Suppressor macrophage treated with lipopolysaccharide for 4 hours (primary cell): ENCODE measurements at places on chromosomes 1 and 21.
A peak's percentile ranks its signal among the peaks of the same experiment; 100 is the strongest.

DNA sequence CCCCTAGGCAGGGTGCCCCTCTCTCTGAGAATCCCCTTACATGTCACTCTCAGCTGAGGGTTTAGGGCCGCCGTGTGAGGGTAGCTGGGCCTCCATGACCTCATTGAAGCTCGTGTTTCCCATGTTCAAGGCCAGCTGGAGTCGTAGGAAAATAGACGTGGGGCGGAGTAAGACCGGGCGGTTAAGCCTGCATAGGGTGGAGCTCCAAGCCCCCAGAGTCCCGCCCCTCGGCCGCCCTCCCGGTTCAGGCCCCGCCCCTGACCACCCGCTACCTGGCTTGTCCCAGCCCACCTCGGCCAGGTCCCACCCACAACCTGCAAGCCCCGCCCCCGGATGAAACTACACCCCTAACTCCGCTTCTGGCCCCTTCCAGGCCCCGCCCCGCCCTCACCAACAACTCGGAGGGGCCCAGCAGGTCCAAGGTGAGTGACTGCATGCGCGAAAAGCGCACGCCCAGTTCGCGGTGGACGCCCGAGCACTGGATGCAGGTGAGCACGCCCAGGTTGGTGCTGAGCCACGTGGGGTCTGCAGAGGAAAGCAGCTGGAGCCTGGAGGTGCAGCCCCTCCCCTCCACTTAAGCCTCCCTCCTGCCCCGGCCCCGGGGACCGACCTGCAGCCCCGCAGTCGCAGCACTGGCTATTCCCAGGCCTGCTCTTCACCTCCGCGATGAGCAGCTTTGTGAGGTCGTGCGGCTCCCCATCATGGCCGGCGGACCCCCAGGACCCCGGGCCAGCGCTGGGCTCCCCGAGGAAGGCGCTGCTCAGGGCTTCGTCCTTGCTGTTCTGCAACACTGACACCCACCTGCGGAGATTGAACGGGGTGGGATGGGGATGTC lies 12.2 kb upstream of the TCEA3 start:
- DNase-seq, result no peak

DNA sequence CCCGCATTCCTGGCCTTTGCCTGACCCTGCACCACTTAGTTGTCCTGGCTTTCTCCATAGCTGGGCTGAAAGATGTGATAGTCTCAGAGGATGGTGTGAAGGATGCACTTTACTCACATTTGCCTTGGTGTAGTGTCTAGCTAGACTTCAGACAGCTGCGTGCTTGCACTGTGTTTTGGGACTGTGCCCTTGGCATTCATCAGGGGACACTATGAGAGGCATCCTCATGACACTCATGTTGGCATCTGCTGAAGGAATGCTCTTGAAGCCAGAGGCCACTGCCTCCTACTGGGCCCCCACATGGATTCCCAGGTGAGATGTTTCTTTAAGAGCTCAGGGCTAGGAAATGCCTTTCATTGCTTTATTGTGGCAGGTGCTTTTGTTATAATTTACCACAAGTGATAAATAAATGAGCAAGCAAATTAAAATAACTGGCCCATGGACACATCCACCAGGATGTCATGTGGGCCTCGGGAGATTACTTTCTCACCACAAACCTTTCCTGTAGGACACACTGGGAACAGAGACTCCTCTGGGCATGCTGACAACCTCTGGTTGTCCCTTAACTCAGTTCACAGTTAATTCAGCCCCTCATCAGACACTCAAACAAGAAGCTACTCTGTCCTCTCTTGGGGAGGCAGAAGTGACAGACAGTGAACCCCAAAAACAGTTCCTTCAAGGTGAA lies 99.4 kb upstream of the SPATA6 start:
- DNase-seq, result no peak

DNA sequence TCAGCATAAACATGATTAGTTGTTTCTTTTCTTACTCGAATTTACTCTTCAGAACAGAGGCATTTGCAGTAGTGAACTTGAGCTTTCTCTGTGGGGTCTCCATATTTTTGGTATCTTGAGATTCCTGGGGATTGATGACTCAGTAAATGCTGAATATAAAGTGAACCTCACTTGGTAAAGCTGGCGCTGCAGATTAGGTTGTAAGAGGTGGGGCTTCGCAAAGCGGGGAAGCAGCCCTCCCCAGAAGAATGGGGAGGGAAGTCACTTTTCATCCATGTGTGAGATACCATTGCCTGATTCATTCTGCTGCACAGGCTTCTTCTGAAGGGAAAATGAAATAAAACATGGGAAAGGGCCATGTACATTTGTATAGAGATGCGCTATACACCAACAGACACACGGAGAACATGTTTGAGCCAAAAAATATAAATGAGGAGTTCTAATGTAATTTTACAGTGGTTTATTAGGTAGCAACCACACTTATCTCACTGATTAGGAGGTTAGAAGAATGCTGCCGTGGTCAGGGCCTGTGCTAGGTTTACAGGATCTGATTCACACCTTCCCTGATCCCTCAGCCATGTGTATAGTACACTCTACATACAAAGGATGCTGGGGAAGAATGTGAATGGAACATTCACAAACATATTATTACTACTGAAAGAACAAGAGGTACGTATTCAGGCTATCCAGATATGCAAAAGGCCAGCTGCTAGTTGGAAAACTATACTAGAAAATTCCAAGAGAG lies 63.5 kb downstream of the DNTTIP2 start:
- DNase-seq, result no peak

DNA sequence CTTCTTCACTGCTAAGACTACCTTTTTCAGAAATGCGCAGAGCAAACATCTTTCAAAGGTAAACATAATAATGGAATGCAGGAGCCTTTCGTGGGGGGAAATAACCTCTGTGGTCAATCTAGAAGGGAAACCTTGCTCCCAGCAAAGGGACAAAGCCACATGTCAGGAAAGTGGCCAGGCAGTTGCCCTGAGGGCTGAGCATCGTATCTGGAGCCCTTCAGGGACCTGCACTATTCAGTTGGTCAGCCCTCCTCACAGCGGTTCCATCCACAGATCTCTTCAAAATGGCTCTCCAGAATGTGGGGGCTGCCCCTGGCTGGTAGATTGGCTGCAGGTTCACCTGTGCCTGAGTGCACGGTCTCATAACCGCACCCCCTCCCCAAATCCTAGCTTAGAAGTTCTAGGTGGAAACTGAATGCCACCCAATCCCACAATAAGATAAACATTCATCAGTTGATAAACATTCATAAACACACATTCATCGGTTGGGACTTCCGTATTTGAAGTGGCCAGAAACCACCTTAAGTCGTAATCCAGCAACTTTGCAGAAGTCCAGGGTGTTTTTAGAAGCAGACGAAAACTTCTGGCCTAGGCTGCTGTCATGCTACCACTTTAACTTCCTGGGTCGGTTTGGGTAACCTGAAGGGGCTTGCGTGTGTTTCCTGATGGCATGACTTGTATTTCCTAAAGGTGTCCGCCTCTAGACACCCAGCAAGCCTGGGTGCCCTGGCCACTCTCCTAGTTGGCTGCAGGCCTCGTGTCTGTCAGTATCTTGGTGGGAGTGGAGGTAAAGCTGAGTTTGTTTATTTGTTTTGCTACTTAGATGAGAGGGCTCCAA lies 50.5 kb downstream of the RASSF5 start:
- DNase-seq, result peak; percentile 78

GRCh38 chr1:58964428-58964827 lies 180.6 kb upstream of the JUN start:
- DNase-seq, result no peak

DNA sequence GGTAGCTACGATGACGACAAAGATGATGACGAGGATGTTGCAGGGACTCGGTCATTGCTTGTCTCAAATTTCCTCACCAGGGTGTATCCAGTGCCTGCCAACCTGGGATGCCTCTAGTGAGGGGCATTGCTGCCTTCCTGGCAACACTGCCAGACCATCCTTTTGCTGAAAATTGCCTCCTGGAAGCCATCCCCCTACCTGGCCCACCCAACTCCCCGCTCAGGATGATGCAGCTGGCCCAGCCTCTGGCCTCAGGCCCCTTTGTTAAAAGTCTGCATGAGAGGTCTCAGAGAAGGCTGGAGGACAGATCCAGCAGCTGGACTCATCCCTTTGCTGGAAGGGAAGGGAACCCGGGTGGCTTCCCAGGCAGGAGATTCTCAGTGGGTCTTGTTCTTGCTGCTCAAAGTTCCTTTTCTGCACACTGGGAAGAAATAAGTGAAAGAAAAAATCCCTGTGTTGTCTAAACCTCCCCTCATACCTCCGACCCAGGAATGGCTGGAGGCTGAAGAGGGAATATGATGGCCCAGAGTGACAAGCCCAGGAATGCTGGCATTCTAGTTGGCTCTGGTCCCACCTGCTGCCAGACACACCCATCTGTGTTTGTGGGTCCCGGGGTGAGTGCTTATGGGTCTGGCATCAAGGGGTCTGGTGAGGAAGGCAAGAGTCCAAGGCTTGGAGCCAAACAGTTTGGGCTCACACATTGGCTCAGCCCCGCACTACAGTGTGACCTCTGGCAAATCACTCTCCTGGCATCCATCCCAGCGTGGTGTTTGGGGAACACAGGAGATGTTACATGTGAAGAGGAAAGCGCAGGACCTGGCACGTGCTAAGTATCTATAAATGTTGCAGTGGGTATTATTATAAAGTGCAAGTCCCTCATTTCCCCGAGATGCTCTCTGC lies 6.7 kb upstream of the FNDC5 start:
- DNase-seq, result no peak

- no peak for DNase-seq
Observed at GRCh38 chr21:46149205-46149901, 6.0 kb downstream of the FTCD start.

- peak; percentile 49 for DNase-seq
Observed at GRCh38 chr1:44406737-44407429, 1.8 kb downstream of the RNF220 start.

DNA sequence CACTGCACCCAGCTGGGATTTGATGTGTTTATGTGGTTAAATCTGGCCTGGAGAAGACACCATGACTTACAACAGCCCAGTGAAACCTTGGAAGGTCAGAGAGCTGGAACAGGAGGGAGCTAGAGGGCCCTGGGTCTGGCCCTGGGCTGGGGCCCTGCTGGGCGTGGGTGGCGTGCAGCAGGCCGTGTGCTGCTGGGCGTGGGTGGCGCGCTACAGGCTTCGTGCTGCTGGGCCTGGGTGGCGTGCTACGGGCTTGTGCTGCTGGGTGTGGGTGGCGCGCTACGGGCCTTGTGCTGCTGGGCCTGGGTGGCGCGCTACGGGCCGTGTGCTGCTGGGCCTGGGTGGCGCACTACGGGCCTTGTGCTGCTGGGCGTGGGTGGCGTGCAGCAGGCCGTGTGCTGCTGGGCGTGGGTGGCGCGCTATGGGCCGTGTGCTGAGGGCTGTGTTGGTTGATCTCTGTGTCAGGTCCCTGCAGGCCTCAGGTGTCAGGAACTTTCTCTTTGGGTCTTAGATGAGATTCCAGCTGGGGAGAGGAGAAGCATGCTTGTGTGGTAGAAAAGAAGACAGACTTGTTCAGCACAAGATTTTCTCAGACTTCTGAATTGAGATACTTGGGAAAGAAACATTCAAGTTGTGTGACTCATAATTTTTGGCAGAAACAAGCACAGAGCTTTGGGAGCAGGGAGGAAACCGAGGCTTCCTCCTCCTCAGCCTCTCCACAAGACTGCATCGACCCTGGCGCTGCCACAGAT lies 66.0 kb downstream of the COL18A1 start:
- no peak for DNase-seq

- no peak for DNase-seq
Observed at GRCh38 chr1:44641126-44642102, 32.9 kb downstream of the TMEM53 start.

GRCh38 chr1:109432336-109432735 lies 6.1 kb upstream of the PSMA5 start:
- no peak for DNase-seq

- peak; percentile 68 for DNase-seq
Observed at GRCh38 chr1:230268371-230269170, 157.6 kb downstream of the PGBD5 start.

GRCh38 chr1:232797856-232798510 lies 7.2 kb upstream of the MAP10 start:
- no peak for DNase-seq

GRCh38 chr1:156882543-156882942 lies 11.0 kb upstream of the PEAR1 start:
- no peak for DNase-seq

DNA sequence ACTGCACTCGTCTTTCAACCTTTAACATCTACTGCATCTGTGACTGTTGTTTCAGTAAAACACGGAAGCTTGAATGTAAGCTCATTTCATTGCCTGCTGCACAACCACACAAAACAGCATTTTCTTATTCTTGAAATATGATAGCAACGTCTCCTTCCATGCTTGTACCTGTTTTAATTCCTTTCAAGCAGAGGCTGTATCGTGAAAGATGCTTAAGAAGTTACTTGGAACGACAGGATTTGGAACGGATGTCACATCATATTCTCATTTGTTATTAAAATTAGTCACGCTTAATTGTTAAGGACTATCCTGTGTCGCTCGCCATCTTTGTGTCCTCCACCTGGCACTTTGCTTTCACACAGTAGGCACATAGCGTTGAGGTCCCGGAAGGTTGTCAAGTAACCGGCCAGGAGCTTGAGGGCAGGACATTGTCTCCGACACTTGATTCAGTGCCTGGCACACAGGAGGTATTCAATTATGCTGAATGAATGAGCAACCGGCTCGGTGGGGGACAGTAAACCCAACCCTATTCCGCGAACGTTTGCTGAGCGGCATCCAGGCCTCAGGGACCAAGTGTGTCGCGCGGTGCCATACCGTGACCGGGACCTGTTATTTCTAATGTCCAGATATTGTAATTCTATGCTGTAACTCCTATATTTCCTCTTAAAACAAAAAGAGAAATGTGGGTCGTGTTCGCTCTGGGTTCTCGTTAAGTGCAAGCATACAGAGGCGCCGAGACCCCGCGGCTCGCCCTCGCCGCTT lies 499 bp upstream of the SH3GLB1 start:
- no peak for DNase-seq

DNA sequence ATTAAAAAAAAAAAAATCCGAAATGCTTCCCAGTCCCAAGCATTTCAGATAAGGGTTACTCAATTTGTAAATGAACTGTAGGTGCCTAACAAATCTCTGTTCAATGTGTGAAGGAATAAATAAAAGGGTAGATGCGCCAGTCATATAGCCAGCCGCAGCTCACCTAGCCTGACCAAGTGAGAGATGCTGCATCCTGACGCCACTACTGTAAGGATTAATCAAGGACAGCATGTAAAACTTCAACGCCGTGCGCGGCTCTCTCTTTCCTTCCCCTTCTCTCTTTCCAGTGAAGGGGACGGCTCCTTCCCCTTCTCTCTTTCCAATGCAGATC lies 441 bp downstream of the PPT1 start:
- DNase-seq, result no peak

GRCh38 chr1:67863637-67864036 lies 30.4 kb upstream of the GNG12 start:
- no peak for DNase-seq
